ENCODE measurements at places on chromosomes 7 and 10.

DNA sequence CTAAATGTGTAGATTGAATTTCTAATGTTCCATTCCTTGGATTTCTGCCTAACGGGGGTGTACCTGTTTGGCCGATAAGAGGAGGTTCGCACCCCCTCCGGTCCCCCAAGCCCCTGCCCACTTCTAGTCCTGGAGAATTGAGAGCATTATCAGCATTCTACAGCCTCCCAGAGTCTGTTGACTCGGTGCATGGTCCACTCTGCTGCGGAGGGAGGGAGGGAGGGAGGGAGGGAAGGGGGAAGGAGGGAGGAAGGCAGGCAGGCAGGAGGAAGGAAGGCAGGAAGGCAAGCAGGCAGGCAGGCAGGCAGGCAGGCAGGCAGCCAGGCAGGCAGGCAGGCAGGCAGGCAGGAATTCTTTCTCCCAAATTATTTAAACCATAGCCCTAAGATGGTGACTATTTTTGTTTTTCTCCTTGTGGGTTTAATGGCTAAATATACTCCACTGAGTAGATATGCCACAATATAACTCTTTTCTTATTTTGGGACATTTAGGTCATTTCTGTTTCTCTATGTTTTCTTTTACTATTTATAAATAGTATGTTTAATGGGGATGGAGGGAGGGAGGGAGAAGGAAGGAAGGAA is 69.5 kb upstream of the CHST15 start:
- no peaks in the 10 kb centered on the region for H3K36me3 ChIP-seq
- no peak overlapping the region for H3K4me3 ChIP-seq
- no peak for DNase-seq
- no peaks in the 10 kb centered on the region for H3K27me3 ChIP-seq
- no peak overlapping the region for H3K27ac ChIP-seq

GRCh38 chr10:34760606-34761005 is 54.5 kb downstream of the PARD3 start:
- H3K36me3 ChIP-seq, result no peaks in the 10 kb centered on the region
- no peaks in the 10 kb centered on the region for H3K4me1 ChIP-seq
- H3K4me3 ChIP-seq, result no peak overlapping the region
- DNase-seq, result no peak

- H3K4me3 ChIP-seq, result no peak overlapping the region
- H3K36me3 ChIP-seq, result no peaks in the 10 kb centered on the region
- H3K27me3 ChIP-seq, result no peaks in the 10 kb centered on the region
Measured at GRCh38 chr7:25600262-25600920, 372.1 kb upstream of the NPVF start.

- DNase-seq, result no peak
- H3K4me1 ChIP-seq, result no peaks in the 10 kb centered on the region
- no peaks in the 10 kb centered on the region for H3K36me3 ChIP-seq
- H3K4me3 ChIP-seq, result no peak overlapping the region
Measured at GRCh38 chr7:71488308-71488707, 356.4 kb downstream of the GALNT17 start.

DNA sequence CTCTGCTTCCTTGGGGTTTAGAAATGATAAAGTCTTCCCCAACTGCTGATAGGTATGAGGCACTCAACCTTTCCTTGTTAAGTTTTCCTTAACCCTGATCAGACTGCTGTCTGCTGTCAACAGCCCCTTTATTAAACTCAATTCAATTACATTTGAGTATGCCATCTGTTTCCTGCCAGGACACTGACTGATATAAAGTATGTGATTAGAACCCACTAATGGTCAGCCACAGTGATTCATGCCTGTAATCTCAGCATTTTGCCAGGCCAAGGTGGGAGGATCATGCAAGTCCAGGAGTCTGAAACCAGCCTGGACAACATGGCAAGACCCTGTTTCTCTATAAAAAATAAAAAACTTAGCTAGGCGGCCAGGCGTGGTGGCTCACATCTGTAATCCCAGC is 18.1 kb downstream of the BAZ1B start:
- DNase-seq, result no peak
- no peak overlapping the region for H3K27ac ChIP-seq
- peaks cover 61% of the 10 kb centered on the region for H3K36me3 ChIP-seq
- H3K4me3 ChIP-seq, result no peak overlapping the region

- no peak overlapping the region for H3K4me3 ChIP-seq
- H3K4me1 ChIP-seq, result no peaks in the 10 kb centered on the region
- no peak for DNase-seq
- H3K27me3 ChIP-seq, result no peaks in the 10 kb centered on the region
- no peak overlapping the region for H3K27ac ChIP-seq
- H3K36me3 ChIP-seq, result no peaks in the 10 kb centered on the region
Measured at GRCh38 chr10:84876116-84876999, 548.0 kb downstream of the CCSER2 start.

- H3K4me1 ChIP-seq, result peaks cover 24% of the 10 kb centered on the region
- H3K27me3 ChIP-seq, result no peaks in the 10 kb centered on the region
- peaks cover 26% of the 10 kb centered on the region for H3K36me3 ChIP-seq
- peak overlapping the region; percentile 84 for H3K27ac ChIP-seq
Measured at GRCh38 chr7:100080907-100081534, 502 bp downstream of the ZNF3 start.

- H3K36me3 ChIP-seq, result no peaks in the 10 kb centered on the region
- H3K4me1 ChIP-seq, result no peaks in the 10 kb centered on the region
- DNase-seq, result no peak
- H3K27ac ChIP-seq, result no peak within 1 kb of the TSS
- H3K4me3 ChIP-seq, result no peak within 1 kb of the TSS
- H3K27me3 ChIP-seq, result no peaks in the 10 kb centered on the region
Measured at GRCh38 chr10:93566435-93567276, at the start of gene FFAR4. FFAR4 (plus strand) TSS chr10:93566665; CDS start chr10:93566721, 56 bp downstream.

DNA sequence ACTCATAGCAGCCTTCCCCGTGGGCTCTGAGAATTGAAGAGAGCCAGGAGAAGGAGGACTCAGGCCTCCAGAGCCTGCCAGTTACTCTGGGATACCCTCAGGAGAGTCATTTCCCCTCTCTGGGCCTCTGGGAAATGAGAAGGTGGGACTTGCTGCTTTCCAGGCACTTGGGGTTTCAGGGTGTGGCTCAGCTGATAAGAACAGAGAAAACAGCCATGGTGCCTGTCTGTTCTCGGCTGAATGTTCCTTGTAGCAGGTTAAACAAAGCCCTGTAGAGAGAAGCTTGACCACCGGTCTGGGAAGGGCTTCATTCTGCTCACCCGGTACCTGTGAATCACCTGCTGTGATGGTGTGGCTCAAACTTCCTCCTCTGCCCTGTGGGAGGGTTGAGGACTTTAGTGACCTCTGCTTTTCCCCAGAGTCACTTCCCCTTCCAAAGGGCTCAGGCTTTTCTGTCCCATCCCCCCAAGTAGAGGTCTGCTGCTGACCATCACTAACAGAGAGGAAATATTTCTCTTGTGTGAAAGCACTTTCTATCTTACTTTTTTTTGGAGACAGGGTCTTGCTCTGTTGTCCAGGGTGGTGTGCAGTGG is 212.4 kb upstream of the GALNT17 start:
- no peaks in the 10 kb centered on the region for H3K4me1 ChIP-seq
- no peak for DNase-seq
- no peak overlapping the region for H3K27ac ChIP-seq
- H3K36me3 ChIP-seq, result no peaks in the 10 kb centered on the region
- no peak overlapping the region for H3K4me3 ChIP-seq

GRCh38 chr7:17029150-17029549 is 147.4 kb upstream of the AGR3 start:
- no peaks in the 10 kb centered on the region for H3K4me1 ChIP-seq
- DNase-seq, result no peak
- no peaks in the 10 kb centered on the region for H3K27me3 ChIP-seq
- H3K27ac ChIP-seq, result no peak overlapping the region
- H3K36me3 ChIP-seq, result no peaks in the 10 kb centered on the region

- H3K4me3 ChIP-seq, result no peak overlapping the region
- no peaks in the 10 kb centered on the region for H3K27me3 ChIP-seq
- no peak for DNase-seq
- H3K27ac ChIP-seq, result no peak overlapping the region
Measured at GRCh38 chr7:12898004-12898403, 210.6 kb downstream of the ARL4A start.

DNA sequence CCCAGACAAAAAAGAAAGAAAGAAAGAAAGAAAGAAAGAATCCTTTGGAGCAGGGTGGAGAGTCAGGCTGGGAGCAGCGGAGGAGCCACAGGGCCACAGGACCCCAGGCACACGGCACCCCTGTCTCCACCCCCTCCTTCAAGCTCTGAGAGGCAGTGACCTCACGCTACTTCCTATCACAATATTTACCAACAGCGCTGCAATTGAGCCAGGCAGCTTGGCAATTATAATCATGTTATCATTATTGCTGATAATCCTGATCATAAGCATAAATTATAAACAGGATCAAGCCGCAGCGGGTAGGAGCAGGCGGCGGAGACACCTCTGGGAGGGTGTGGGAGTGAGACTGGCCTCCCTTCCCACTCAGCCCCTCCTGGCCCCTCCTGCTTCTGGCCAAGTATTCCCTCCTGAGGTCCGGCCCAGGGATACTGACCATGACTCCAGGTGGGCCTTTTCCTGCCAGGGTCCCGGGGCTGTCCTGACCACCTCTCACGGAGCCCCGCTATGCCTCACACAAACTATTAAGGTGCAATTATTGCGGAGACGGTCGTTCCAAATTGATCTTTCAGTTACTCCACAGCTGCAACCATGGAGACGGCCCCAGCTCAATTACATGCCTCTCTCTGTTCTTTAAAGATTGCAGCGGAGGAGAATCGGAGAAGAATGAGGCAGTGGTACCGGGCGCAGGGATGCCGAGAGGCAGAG is 10.0 kb upstream of the GTF2IRD1 start:
- H3K36me3 ChIP-seq, result no peaks in the 10 kb centered on the region
- H3K4me3 ChIP-seq, result no peak overlapping the region
- H3K4me1 ChIP-seq, result no peaks in the 10 kb centered on the region
- no peak for DNase-seq
- no peaks in the 10 kb centered on the region for H3K27me3 ChIP-seq
- no peak overlapping the region for H3K27ac ChIP-seq

- no peak overlapping the region for H3K27ac ChIP-seq
- no peaks in the 10 kb centered on the region for H3K36me3 ChIP-seq
- peaks cover 13% of the 10 kb centered on the region for H3K4me1 ChIP-seq
- no peak for DNase-seq
- H3K27me3 ChIP-seq, result no peaks in the 10 kb centered on the region
Measured at GRCh38 chr10:102327002-102327401, 68.5 kb upstream of the NFKB2 start.

DNA sequence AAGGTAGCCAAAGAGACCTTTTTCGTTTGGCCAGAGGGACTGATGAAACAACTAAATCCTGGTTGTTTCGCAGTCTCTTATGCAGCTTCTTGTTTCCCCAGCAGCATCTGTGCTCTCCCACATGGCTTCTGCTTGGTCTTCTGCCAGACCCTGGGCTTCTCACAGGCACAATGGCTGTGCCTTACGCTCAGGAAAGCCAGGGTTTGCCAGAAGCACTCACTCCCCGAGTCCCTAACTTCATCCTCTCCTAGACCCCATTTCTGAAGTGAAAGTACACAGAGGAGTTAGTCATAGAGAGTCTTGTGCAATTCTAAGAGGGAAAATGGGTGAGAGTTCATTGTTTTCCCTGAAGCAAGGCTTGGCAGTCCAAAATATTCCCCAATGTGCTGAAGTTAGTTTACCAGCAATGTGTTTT is 121.7 kb downstream of the EVX1 start:
- no peaks in the 10 kb centered on the region for H3K36me3 ChIP-seq
- DNase-seq, result no peak
- no peaks in the 10 kb centered on the region for H3K27me3 ChIP-seq
- no peak overlapping the region for H3K4me3 ChIP-seq

GRCh38 chr10:5291501-5292195 is 73.1 kb upstream of the UCN3 start:
- DNase-seq, result no peak
- no peaks in the 10 kb centered on the region for H3K27me3 ChIP-seq

DNA sequence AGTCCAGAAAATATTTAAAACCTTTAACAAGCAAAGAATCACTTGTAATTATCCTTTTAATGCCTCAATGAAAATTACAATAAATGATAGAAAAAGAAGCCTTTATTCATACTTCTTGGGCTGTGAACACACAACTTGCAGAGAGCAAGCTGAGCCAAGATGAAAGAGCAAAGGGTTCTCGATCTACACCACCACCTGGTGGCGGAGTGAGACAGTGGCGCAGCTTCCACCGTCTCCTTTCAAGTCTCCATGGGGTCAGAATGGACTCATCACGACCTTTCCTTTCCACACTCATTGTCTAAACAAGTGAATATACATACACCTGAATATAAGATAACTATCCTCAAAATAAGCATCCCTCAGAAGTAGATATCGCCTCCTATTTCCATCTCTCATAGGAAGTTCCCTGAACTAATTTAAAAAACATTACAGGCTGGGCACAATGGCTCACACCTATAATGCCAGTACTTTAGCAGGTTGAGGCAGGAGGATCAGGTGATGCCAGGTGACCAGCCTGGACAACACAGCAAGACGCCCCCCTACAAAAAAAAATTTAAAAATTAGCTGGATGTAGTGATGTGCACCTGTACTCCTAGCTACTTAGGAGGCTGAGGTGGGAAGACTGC is 40.7 kb downstream of the ATE1 start:
- no peaks in the 10 kb centered on the region for H3K27me3 ChIP-seq
- no peaks in the 10 kb centered on the region for H3K4me1 ChIP-seq
- no peak overlapping the region for H3K4me3 ChIP-seq
- H3K27ac ChIP-seq, result no peak overlapping the region

DNA sequence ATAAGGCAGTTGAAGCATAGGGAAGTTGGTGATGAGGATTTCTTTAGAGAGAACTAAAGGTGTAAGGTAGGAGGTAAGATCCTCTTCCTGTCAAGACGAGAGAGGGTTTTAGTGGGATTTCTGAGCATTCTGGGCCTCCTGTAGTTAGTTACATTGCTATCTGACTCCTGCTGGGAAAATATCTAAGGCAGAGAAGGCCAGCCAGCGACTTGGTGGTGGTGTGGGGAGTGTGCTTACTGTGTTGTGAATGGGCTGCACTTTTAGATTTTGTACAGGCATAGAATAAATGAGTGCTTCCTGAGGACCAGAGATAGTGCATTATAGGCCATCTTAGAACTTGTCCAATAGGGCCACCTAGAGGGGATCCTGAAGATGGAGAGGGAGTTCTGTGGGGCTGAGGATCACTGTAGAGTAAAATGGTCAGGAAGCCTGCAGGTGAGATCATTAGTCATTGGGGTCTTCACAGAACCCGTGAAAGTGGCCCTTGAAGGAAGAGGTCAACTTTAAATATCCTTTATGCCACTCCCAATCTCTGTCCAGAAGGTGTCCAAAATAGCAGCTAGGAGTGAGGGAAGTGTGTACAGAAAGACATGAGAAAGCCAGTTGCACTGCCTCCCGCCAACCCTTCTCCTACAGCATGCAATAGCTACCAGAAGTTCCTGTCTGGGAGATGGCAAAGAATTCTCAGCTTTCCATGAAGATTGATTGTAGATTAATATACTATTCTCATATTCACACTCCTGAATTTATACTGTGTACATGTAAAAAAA is 266.6 kb downstream of the POLR1F start:
- H3K4me3 ChIP-seq, result no peak overlapping the region
- no peak for DNase-seq
